ENCODE measurements at places on chromosomes 1 and 21.
A peak's percentile ranks its signal among the peaks of the same experiment; 100 is the strongest.

DNA sequence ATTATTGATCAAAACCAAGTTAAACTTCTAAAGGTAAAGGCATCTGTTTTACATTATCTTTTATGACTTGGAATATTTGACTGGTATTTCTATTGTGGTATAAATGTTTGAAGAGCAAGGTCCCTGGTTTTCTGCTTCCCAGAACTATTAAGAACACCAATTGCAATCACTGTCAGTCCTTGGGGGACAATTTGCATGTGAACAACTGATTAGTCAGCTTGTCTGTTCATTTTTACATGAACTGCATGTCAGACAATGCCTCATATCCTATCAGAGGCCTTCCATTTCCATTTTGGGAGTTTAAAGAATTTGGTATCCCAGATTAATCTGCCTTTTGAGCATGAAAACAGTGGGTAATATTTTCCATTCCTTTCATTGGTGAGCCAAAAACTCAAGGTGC lies 654.9 kb upstream of the USP24 start:
- no peak for DNase-seq

DNA sequence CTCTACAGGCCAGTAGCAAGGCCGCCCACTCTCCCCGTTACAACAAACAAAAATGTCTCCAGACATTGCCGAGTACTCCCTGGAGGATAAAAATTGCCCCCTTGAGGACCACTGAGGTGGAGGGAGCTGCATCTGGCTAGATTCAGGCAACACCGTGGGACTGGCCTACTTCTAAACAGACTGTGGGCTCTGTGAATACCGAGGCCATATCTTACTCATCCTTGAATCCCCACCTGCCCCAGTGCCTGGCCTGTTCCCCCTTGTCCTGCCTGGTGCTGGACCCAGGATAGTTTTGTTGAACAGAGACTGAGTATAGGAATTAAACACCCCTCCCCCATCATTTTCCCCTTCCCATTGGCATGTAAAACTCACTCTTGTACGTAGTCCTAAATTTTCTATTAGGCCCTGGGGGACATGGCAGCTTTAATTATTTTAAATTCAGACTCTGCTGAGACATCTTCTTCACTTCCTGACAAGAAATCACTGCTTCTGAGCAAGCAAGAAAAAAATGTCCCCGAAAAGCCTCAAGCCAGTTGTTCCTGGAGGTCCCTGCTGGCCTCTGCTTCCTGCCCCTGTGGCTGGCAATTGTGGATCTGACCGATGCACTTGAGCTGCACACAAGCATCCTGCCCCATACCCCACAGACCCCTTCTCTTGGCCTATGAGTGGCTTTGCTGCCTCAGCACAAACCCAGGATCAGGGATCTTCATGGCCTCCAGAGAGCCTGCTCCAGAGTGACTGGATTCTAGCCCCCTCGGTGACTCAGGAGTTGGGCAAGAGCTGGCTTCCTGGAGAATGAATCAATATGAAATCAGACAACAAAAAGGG lies 111.0 kb downstream of the ACTL8 start:
- DNase-seq = no peak

- no peak for DNase-seq
Observed at GRCh38 chr1:50974618-50974935, 4.5 kb downstream of the CDKN2C start.

- no peak for DNase-seq
Observed at GRCh38 chr1:20079661-20080305, 9.8 kb downstream of the PLA2G5 start.

- DNase-seq = no peak
Observed at GRCh38 chr1:2948001-2948750, 73.1 kb upstream of the ACTRT2 start.

DNA sequence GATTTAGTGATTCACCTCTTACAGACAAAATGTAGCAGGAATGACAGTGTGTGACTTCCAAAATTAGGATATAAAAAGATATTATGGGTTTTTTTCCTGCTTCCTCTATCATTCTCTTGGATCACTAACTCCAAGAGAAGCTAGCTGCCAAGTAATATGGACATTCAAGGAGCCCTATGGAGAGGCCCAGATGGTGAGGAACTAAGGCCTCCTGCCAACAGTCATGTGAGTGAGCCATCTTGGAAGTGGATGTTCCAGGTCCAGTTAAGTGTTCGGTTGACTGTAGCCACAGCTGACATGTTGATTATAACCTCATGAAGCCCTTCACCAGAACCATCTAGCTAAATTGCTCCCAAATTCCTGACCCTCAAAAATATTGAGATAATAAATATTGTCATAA lies 38.8 kb downstream of the CD160 start:
- DNase-seq = no peak

DNA sequence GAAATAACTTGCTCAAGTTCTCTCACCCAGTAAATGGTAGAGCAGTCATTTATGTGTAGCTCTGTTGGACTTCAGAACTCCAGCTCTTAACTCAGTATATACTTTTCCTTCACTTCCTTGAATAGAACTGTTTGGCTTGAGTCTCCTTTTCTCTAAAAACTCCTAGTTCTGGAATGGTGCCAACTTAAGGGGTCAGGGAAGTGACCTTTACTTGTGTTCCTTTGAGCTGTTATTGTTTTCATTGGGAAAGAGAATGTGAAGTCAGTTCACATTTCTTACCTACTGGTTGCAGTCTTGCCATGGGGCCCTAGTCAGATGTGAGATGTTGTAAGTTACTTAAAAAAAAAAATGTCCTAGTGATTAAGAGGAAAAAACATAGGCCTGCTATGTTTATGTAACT lies 77.0 kb upstream of the MACF1 start:
- DNase-seq = no peak

- no peak for DNase-seq
Observed at GRCh38 chr1:74791491-74791890, 58.5 kb downstream of the TYW3 start.

GRCh38 chr1:245464290-245464689 lies 309.5 kb downstream of the KIF26B start:
- DNase-seq = no peak

GRCh38 chr1:208533746-208534598 lies 289.8 kb upstream of the PLXNA2 start:
- DNase-seq = no peak

DNA sequence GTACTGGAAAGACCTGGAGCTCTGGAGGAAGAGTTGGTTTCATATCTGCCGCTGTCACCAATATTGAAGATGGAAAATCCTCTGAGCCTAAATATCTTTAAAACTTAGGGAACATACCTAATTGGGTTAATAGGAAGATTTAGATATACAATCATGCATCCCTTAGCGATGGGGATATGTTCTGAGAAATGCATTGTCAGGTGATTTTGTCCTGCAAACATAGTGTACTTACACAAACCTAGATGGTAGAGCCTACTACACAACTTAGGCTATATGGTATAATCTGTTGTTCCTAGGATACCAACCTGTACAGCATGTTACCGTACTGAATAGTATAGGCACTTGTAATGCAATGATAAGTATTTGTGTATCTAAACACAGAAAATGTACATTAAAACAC lies 22.5 kb downstream of the YTHDF2 start:
- DNase-seq = no peak

- no peak for DNase-seq
Observed at GRCh38 chr1:243315455-243315854, 59.6 kb downstream of the SDCCAG8 start.

DNA sequence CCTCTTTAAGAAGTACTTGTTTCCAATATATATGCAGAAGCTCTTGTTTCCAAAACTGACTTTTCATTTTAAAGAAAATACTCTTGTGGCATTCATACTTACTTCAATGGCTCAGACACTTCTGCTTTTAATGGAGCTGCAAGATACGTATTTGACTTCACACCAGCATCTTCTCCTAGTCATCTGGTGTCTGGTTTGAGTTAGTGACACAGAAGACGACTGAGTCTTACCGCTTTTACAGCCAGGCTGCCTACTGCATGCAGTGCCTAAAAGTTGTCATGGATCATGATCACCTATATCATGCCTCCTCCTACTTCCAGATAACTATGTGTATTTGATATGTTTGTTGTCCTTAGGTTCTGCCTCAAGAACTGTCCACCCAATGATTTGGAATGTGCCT lies 185.9 kb downstream of the TPR start:
- no peak for DNase-seq

DNA sequence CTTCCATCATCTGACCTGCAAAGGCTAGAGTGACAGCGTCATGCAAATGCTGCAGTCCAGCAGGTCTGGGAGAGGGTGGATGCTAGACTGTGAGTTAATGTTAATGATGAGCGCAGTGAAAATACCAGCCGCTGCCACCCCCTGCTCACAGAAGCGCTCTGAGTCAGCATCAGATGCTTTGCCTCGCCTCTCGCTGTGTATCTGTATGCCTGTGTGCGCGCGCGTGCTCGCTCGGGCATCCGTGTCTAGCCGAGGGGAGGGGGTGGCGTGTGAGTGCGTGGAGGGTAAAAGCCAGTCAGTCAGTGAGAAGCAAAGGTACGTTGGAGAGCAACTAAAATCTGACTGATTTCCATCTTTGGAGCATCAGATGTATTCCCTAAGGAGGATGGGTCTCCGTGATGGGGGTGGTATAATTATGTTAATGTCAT lies 858.7 kb downstream of the USP25 start:
- DNase-seq = no peak

GRCh38 chr1:9196129-9197040 lies 38.2 kb upstream of the H6PD start:
- DNase-seq = peak; percentile 63

DNA sequence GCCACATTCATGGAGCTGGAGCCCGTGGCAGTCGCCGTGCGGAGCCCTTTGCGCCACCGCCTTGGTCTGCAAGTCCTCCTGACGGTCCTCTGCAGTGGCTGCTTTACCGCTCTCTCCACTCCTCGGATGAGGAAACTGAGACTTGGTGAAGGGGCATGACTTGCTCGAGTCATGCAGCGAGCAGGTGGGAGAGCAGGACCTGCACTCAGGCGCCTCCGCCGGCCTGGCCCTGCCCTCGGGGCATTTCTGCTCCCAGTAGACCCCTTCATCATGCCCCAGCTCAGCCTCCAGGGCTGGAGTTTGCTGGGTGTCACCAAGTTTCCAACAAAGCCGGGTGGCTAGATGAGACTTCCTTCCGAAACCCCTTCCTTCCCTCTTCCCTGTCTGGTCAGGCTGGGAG lies 100.0 kb upstream of the TARDBP start:
- DNase-seq = no peak

DNA sequence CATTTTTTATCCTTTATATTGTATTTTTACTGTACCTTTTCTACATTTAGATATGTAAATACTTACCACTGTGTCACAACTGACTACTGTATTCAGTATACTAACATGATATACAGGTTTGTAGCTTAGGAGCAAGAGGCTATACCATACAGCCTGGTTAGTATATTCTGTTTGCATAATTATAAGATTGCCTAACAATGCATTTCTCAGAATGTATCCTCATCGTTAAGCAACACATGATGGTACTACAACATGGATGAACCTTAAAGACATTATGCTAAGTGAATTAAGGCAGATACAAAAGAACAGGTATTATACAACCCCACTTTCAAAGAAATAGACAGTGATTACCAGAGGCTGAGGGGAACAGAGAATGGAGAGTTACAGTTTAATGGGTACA lies 62.7 kb downstream of the RUSC1 start:
- DNase-seq = no peak

DNA sequence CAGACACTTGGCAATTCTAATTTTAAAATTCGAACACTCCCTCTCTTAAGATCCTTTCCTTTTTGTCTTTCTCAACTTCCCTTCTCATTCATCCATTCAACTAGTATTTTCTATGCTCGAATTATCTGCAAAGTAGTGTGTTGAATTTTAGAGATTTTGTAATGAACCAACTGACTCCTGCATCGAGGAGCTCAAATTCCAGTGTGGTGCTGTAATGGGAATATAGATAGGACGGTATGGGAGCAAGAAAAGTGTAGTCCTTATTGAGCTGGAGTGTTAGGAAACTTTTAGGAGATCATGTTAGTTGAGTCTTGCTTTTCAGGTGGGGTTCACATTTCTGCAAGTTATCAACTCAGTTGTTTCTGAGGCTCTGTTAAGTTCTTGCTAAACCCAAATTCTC lies 897.5 kb downstream of the TTLL7 start:
- no peak for DNase-seq

- no peak for DNase-seq
Observed at GRCh38 chr1:22831729-22832413, 121.2 kb downstream of the EPHB2 start.

DNA sequence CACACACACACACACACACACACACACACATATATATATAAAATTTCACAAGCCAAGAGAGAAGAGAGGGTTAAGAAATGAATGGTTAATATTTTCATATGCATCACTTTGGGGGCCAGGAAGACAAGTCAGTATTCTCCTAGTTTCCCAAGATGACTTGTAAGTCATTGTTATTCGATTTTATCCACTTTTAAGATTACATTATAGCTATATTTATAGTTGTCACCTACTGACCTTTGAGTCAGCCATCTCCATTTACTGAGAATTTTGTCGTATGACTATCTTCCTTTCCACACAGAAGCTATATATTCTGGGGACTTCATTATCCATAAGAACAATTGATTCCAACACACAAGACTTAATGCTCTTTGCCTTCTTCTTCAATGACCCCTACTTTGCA lies 8.9 kb downstream of the LYST start:
- DNase-seq = no peak

DNA sequence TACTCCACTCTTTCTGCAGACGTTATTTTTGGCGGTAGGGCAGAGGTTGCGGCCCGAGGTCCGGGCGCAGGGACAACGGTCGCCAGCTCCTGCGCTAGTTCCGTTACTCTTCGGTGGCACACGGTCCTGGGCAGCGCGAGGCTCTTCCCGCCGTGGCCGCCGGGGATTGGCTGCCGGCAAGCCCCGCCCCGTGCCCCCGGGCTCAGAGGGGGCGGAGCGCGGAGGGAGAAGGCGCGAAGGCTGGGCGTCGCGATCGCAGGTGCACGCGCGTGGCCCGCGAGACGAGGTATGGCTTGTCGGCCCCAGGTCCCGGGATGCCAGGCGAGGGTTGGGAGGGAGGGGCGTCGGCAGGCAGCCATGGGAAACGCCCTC lies 518 bp upstream of the SHE start:
- no peak for DNase-seq

GRCh38 chr1:193211539-193211938 lies 25.1 kb upstream of the B3GALT2 start:
- no peak for DNase-seq

GRCh38 chr1:98201666-98202081 lies 280.8 kb upstream of the DPYD start:
- no peak for DNase-seq
